Left cardiac atrium (tissue), 4 donors: ENCODE measurements at places on chromosomes 3 and 15.

GRCh38 chr15:93144463-93145236 lies 55.6 kb upstream of the RGMA start:
- no peak for DNase-seq

DNA sequence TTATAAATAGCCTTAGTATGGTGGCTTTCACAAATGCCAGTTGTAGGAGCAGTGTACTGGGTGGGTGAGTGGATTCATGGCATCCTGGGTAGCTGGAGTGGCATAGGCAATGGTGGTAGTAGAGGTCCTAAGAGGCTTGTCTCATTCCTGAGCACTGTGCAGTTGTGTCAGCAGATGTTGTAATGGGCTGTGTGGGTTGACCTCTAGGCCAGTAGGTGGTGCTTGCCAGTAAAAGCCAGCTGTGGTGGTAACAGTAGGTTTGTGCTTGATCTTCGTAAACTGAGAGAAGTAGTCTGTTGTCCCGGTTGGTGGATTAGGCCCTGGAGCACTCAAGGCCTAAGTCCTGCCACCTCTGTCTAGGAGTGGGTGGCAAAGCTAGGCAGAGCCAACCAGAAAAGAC lies 149.7 kb upstream of the SUCLG2 start:
- DNase-seq: no peak

- no peak for DNase-seq
Observed at GRCh38 chr3:101271728-101272127, 48.6 kb downstream of the IMPG2 start.

DNA sequence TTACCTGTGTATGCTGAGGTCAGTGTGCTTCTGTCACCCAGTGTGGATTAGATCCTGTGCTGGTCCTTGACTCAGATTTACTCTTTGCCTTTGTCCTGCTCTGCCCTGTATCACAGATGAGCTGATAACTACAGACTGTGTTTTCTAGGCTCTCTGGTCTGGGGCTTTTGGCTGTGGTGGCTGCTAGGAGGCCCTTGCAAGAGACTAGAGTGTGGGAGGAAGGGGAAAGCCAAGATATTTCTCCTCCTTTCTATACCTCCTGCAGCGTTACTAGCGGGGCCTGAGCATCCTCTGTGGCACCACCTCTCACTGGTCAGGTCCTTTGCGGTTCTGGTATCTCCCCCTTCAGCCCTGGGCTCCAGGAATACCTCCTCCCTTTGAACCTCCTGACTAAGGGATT lies 282.3 kb upstream of the TBC1D5 start:
- no peak for DNase-seq

DNA sequence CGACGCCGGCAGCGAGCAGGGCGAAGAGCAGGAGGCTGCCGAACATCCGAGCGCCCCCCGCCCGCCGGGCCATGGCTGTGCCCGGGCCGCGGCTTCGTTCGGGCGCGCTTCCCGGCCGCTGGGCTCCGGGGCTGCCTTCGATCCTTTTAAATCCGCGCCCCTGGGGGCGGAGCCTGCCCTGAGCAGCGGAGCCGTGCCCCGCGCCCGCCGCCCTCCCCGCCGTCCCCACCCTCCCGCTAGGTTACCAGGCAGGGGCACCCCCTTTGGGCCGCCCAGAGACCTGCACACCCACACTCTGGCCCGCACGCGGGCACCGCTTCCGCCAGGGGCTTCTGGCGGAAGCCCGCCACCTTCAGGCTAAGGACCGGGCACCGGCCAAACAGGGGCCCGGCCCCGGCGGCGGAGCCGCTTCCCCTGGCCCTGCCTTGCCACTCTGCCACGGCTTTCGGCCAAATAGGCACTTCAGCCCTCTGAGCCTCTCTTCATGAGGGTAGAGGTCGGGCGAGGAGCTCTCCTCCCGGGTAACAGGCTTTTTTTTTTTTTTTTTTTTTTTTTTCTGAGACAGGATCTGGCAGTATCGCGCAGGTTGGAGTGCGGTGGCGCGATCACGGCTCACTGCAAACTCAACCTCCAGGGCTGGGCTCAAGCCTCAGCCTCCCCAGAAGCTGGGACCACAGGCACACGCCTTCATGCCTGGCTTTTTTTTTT lies at the start of gene NMB:
Gene NMB (minus strand): TSS at position 120 of the 708 bp plus-strand sequence. CDS start 47 bp downstream, at position 73.
- peak; percentile 83 for DNase-seq

DNA sequence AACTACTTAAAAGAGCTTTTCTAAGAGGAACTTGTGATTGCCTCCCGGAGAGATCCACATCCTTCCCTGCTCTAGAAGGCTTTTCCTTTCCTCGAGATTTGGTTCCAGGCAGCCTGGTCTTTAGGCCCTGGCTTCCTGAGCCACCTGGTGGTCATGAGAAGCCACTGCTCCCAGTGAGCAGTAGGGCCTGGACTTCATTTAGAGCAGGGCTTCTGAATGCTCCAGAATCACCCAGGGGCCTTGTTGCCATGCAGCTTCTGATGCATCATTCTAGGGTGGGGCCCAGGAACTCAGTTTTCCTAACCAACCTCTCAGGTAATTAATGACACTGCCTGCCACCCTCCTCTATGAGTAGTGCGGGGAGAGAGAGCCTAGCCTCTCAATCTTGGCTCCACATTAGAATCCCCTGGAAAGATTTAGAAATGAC lies 29.6 kb downstream of the PSMD6 start:
- DNase-seq: peak; percentile 70

- DNase-seq: no peak
Observed at GRCh38 chr3:156044634-156044975, 75.8 kb upstream of the KCNAB1 start.

GRCh38 chr3:152198665-152199064 lies 70.1 kb upstream of the MBNL1 start:
- DNase-seq: no peak

DNA sequence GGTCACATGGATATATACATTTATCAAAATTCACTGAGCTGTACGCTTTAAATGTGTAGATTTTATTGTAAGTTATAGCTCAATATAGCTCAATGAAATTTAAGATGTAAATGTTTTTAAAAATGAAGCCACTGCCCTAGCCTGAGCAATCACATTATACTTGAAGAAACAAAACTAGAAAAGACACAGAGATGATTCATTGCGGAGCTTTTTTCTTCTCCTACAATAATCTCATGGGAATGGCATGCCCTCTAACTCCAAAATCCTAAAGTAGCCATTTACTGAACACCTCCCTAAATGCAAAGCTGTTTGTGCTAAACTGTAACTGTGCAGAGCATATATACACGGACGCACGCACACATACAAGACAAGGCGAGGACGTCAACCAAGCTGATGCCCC lies 84.2 kb downstream of the MYO9A start:
- DNase-seq: no peak

DNA sequence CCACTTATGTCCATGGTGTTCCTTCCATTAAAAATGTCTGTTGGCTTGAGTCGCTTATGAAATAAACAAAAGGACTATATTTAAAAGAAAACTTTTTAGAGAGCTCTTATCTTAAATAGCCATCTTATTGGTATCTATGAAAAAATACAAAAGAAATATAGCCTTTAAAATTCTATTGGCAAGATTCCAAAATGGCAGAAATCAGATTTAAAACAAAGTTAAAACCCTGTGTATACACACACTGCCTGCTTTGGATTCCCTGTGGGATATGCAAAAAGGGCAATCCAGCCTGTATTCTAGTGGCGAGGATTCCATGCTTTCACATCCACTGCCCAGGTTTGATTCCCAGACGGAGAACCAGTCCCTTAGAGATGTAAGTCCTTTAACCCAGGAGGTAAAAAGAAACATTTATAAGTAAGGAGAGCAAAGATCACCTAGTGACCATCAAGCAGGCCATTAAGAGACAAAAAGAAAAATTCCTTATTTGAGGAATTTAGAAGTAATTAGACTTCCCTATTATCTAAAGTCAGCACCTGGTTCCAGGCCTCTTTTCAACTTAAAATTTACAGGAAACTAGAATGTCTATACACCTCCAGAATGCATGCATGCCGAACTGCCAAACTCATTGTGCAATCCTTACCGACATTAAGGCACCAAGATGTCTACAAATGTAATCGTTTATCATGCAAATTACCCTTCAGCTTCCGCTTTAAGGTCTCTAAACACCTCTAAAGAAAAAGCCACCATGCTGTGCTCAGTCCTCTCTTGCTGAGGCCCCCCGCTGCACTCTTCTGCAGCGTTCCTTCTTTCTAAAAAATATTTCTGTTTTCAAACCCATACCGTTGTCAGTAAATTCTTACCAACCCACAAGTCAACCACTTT lies 69.6 kb upstream of the STRIT1 start:
- no peak for DNase-seq

DNA sequence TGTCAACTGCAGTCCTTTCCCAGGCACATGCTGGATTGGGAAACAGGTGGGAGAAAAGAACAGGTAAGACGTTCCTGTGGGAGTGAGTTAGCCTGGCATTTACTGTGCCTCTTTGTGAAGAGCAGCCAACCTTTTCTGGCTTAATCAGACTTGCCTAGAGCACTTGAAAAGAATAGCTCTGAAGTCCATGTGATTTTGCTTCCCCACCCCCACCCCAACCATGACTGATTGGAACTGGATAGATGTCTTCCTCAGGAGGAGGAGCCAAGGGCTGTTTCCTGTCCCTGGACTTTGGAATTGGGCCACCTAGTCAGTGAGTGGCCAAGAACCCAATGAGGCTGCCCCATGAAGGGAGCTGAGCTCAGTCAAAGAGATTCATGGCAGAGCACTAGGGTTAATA lies 4.7 kb upstream of the TMEM41A start:
- no peak for DNase-seq

DNA sequence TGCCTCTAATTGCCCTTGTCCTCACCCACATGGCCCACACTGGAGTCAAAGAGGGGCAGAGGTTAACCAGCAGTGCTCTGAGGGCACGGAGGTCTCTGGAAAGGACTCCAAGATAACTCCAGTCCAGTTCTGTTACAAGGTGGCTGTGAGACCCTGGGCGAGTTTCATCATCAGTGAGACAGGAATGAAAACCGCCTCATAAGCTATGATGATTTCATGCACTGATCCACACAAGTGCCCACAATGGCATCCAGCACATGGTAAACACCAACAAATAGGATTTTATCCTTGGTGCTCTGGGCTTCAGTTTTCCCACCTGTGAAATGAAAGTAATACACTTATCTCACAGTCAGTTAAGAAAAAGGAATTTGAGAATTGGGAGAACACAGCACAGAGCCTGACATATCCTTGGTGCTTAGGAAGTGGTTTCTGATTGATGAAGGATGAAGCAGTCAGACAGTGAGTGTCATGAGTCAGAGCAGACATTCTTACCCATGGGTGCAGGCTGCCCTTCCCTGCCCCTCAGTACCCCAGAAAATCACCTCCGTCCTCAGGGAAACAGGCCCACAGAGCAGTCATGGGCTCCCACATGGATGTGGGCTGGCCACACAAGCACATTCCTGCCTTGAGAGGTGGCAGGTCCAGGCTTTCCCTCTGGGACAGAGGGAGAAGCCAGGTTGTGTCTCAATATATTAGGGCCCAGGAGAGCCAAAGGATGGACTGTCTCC lies 48.4 kb downstream of the DAPK2 start:
- no peak for DNase-seq

DNA sequence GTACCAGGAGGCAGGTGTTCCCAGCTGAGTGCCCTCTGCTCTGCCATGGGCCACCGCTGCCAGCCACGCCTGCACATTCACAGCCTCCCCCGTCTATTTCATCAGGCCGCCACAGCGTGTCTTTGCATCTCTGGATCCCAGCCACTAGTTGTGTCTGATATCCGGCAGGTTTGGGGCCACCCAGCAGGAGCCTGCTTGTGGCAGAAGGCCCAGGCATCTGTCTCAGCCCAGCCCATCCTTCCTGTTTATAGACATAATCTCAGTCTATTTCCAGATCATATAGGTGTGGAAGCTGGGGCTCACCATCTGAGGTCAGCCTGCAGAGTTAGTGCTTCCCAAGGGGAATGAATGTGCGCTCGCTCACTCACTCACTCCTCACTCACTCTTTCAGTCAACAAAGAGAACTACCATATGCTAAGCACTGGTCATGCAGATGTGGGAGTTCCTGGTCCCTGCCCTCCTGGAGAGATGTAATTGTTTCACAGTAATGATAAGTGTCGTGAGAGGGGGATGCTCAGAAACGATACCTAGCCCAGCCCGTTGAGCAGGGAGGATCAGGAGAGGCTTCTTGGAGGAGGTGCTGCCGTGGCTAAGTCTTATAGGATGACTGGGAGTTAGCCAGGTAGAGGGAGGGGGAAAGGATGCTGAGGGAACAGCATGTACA lies 60.6 kb downstream of the FGD5 start:
- DNase-seq: peak; percentile 54

GRCh38 chr3:127224118-127224517 lies 31.2 kb downstream of the PRR23E start:
- DNase-seq: no peak

DNA sequence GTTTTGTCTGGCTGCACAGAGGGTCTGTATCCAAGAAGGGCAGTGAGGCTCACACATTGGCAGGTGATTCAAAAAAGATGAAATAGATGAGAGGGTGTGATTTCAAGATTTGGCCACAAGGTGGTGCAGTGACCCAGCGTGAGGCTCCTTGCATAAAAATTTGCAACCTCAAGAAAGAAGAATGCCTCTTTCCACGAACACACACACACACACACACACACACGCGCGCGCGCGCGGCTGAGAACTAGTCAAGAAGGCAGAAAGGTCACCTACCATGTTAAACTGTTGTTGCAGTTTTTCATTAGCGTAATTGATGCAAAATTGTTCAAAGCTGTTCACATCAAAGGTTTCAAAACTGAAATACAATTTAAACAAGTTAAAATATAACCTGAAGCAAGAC lies 39.2 kb downstream of the MYO5C start:
- DNase-seq: peak; percentile 68

DNA sequence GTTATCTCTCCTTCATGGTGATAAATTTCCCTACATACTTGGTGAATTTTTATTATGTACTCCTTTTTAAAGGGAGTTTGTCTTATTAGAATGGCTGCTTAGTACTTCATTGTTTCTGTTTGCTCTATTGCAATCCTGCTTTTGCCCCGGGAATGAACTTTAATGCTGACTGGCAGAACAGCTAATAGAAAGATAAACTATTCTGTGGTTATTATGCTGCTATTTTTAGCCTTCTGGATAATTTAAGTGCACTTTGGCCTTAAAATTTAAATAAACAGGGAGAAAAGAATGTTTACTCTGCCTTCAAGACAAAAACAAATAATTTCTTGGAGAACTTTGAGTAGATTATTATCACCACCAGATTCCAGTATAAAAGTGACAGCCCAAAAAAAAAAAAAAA lies 413.8 kb upstream of the CCDC54 start:
- no peak for DNase-seq

DNA sequence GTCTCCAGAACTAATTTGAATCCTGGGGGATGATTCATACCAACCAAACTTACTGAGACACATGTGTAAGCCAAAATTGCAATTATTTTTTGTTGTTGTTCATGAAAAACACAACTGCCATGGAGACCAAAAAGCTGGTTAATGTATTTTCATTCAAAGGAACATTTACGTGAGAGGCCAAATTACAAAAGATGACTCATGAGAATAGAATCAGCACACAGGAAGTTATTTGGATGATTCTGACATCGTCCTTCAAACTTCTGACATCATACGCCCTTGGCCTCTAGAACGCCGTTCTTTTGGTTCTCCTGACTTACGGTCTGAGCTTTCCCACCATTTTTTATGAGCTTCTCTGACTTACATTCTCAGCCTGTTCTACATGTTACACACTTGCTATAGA lies 3.0 kb upstream of the ZNF280D start:
- no peak for DNase-seq
